ENCODE measurements at places on chromosomes 5 and 9.

- DNase-seq = no peak
Measured at GRCh38 chr5:158910782-158911692, 188.7 kb downstream of the EBF1 start.

GRCh38 chr5:116409591-116410296, 164.9 kb downstream of the SEMA6A start:
- no peak for DNase-seq

DNA sequence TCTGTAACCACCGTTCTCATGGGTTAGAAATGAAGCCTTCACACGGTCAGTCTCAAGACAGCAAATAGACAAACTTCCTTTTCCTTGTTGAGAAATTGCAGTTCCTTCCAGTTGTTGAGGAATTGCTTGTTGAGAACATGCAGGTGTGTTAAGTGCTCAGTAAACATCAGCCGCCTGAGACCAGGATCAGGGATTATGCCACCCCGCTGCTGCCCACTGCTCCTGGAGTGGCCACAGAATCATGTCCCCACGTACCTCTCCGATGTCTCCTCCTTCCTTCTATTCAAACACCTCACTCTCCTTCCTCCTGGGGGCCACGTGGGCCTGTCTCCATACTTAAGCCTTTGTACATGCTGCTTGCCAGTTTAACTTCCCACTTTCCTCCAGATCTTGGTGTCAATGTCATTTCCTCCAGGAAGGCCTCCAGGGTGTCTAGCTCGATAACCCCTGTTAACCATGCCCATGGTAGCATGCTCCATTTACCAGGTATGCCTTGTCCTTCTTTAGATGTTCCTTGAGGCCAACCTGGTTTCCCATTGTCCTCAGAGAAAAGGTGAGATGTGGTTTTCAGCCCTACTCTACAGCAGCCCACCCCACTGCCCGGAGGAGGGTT, 33.8 kb upstream of the RPL26L1 start:
- DNase-seq = no peak

DNA sequence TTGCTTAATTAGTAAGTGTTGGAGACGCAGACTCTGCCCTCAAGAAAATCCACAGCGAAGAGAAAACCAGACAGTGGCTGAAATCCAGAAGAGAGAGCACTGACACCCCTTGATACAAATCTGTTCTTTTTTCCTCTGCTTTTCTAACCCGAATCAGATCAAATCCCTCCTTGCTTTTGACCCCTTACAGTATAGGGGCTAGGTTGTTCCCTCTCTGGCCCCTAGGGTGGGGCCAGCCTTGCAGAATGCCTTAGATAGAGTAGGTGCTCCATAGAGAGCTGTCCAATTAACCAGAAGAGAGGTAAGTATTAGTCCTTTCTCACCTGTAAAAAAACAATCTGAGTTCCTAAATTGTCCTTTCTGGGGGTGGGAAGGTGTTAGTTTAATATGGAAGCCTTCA, 10.1 kb downstream of the C1QTNF2 start:
- no peak for DNase-seq

DNA sequence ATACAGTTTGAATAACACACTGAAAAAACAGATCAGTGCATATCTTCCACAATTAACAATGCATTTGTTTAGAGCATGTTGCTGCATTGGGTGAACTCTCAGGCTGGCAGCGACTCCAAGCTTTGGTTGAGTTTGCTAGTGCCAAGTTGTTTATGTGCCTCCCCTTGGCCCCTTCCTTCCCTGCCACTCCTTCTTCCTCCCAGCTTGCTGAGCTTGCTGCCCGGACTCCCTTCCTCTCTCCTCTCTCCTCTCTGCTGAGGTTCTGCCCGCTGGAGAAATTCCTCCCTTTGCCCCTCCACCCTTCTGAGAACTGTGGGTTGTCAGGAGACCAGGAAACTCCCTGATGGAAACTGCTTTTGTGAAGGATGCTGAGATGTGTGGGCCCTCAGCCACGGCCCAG, 247.3 kb downstream of the PDZD2 start:
- no peak for DNase-seq

GRCh38 chr5:72817076-72817481, 618 bp downstream of the TNPO1 start:
- DNase-seq = no peak

Measured in D721Med (cell line).